ENCODE measurements at places on chromosomes 4 and X.

GRCh38 chr4:57131849-57132742 lies 21.9 kb upstream of the IGFBP7 start:
- DNase-seq, result peak; percentile 46

GRCh38 chr4:121943941-121944340 lies 7.9 kb downstream of the TRPC3 start:
- no peak for DNase-seq

DNA sequence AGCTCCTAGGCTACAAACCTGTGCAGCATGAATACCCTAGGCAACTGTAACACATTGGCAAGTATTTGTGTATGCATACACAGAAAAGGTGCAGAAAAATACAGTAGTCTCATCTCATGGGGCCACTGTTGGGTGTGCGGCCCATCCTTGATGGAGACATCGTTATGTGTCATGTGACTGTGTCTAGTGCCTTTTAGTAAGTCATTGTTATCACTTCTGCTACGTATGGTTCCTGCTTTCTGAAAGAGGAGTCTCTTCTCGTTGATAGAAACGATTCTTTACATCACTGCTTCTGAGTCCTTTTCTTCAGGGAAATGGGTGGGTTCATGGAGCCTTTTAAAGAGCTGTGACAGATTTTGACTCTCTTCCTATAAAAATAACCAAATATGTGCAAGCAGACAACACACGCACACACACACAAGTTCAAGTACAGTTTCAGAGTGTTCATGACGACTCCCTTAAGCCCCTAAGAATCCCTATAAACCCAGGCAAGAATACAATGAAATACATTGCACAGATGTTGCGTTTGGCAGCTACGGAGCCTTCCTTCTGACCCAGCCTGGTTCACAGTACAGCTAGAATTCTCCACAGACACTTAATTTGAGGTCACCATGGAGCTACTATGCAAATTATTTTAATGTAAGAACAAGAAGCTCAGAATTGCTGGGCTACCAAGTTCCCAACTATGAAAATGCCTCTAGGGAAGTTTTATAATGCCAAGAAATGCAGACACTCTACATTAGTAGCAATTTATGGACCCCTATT lies 10.2 kb upstream of the STK32B start:
- no peak for DNase-seq

- DNase-seq, result peak; percentile 5
Observed at GRCh38 chrX:111914398-111915090, 38.6 kb downstream of the TRPC5OS start.

- DNase-seq, result no peak
Observed at GRCh38 chr4:184357165-184357564, 117.2 kb downstream of the IRF2 start.

GRCh38 chr4:82968972-82969371 lies 41.7 kb downstream of the LIN54 start:
- no peak for DNase-seq

DNA sequence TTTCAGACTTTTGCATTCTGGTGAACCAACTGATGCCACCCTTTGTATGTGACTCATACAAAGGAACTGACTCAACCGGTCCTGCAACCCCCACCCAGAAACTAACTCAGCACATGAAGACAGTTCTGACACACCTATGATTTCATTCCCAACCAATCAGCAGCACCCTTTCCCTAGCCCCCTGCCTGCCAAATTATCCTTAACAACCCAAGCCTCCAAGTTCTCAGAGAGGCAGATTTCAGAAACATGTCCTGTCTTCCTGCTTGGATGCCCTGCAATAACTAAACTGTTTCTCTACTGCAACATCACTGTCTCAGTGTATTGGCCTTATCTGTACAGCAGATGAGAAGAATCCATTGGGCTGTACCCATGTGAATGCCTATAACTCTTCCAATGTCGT lies 284.7 kb downstream of the CAMK2D start:
- no peak for DNase-seq

DNA sequence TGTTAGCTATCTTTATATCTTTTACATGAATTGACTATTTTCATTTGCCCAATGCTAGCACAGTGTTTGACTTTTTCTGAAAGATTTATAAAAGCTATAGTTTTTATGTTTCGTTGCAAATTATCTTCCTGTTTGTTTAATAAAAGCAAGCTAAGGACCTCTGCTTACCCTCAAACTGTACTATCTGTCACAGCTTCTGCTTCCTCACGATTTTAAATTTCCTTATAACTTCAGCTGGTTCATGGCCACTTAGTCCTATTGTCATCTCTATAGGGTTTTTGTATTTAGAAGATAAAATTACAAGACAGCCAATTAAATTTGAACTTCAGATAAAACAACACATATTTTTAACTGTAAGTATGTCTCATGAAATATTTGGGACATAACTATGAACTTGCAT lies 494.0 kb downstream of the PDGFC start:
- DNase-seq, result no peak

DNA sequence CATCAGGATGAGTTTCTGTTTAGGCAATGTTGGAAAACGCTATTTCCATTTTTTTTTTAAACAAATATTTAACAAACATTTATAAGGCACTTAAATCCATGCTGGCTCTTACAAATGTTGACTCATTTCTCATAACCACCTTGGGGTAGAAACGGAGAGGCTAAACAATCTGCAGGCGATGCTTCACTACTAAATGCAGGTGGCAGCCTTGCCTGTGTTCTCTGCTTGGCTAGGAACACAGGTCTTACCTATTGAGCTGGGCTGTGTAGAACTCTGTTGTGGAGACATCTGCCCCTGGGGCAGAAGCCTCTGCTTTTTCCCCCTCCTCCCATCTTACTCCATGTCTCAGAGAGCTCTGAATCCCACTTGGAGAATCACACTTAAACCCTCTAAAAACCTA lies 1.4 kb upstream of the CXCL1 start:
- DNase-seq, result no peak

DNA sequence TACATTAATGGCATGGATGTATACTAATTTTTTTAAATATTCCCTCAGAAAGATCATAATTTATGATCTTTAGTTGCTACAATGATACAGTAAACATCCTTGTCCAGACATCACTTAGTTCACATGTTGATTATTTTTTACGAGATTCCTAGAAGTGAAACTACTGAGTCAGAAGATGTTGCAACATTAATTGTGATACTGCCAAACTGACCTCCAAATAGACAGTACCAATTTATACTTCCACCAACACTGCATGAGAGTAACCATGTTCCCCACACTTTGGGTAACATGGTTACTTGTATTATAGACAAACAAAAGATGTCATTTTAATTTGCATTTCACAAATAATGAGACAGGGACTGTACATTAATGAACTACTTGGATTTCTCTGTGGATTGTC lies 19.6 kb downstream of the RCHY1 start:
- DNase-seq, result peak; percentile 66

- no peak for DNase-seq
Observed at GRCh38 chr4:147340111-147340510, 140.8 kb upstream of the EDNRA start.

DNA sequence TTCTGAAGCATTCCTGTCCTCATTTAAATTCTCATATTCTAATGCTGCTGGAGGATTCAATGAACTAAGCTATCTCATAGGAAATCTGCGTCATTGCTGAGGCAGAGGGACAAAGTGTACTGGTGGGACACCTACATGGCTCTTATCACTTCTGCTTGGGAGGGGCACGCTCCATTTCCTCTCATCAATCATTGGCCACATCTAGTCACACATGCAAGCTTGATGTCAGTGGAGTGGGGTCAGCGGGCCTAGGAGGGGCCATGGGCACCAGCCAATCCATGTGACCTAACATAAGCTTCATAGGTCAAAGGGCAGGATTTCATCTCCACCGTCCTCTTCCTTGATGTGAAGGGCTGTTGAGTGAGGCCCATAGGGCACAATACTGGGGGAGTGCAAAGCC lies 21.4 kb downstream of the BEX3 start:
- DNase-seq, result no peak

DNA sequence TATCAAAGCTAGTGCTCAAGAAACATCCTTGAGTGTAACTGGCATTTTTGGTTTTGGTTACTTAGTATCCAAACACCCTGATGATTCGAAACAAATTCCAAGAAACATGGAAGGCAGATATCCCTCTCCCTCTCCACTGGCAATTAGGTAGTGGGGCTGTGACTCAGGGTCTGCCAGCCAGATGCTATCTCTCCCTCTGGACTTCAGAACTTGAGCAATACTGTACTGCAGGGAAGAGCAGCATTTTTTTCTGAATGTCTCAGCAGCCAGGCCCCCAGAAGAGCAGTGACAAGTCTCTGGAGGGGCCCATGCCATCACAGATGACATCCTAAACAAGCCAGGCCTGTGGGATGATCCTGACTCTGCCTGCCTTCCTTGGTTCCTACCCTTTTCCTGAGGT lies 37.3 kb upstream of the BCORL1 start:
- no peak for DNase-seq

GRCh38 chr4:30314001-30314400 lies 406.2 kb upstream of the PCDH7 start:
- DNase-seq, result no peak

- DNase-seq, result no peak
Observed at GRCh38 chr4:48372272-48372671, 30.9 kb downstream of the SLAIN2 start.

GRCh38 chr4:188780686-188781085 lies 641.4 kb downstream of the TRIML1 start:
- DNase-seq, result no peak

DNA sequence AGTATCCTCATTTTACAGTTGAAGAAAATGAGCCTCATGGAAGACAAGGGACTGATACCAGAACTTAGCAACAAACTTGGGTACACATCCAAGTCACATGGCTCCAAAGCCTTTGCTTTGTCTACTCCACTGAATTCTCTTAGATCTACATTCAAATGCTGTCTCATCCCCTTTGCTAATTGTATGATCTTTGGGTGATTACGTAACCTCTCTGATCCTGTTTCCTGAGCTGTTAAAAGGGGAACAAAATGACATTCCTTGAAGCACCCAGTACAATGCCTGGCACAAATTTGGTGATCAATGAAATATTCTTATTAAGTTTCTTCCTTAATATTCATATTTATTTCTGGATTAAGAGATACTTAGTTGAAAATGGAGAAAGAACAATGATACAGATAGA lies 5.9 kb upstream of the HPGD start:
- no peak for DNase-seq

GRCh38 chrX:125004799-125005198 lies 314.9 kb upstream of the TEX13C start:
- no peak for DNase-seq

DNA sequence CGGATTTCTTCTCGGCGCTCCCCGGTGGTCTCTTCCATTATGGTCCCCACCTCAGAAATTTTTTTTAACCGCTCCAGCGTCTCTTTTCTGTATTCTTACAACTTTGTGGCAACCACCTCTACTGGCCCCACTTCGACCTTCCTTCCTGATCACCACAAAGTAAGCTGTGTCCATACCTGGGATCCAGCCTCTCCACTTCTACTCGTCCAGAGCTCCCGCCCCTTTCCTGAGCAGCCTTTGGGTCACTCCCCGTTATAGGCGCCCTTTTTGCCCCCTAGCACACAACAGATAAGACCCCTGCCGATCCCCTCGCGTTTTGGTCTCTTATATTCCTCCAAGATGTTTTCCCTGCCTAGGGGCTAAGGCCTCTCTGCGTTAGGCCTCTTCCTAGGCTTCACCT lies 557 bp downstream of the PIGG start:
- no peak for DNase-seq

DNA sequence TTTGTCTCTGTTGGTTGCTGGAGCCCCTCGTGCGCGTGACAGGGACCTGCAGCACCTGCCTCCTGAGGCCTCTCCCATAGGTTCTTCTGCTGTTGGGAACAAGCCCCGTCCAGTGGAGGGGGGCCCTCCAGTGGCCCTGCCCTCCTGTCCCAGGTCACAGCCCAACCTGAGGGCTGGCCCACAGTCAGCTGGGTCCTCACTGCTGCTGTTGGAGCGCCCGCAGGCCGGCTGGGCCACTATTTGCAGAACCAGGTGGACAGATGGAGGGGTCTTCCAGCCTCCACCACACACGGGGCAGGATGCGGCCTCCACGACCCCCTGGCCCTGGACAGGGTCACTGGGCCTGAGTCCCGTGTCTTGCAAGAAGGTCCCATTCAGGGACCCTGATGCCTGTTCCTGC lies 51.4 kb upstream of the PSAPL1 start:
- DNase-seq, result no peak
